Activated CD4-positive, alpha-beta memory T cell treated with anti-CD3 and anti-CD28 coated beads for 36 hours (primary cell): ENCODE measurements at places on chromosomes 12 and 14. TPM values are rescaled to one million over a fixed set of nuclear protein-coding genes. Genes with fewer than 3 reads are reported as not detected.

TSPAN11 gene
- total RNA-seq: not detected

SPX gene
- total RNA-seq: 0.36 TPM

USP15 gene
- total RNA-seq: 82.8 TPM

KRT85 gene
- not detected for total RNA-seq

CLEC6A gene
- total RNA-seq: not detected

ADAMTS20 gene
- not detected for total RNA-seq

TMTC1 gene
- total RNA-seq: 0.17 TPM

TDRD9 gene
- total RNA-seq: 0.85 TPM

KRT5 gene
- total RNA-seq: not detected

RND1 gene
- total RNA-seq: 3.5 TPM

DEPDC4 gene
- 3.5 TPM for total RNA-seq

SLC7A7 gene
- 0.34 TPM for total RNA-seq

TGM1 gene
- total RNA-seq: 4.5 TPM

TAS2R31 gene
- 1.1 TPM for total RNA-seq

CBLN3 gene
- 8.6 TPM for total RNA-seq

OXA1L gene
- total RNA-seq: 136 TPM

BLOC1S1 gene
- 153 TPM for total RNA-seq

ADAM20 gene
- total RNA-seq: 0.38 TPM

WNT1 gene
- not detected for total RNA-seq

INTS13 gene
- total RNA-seq: 54.8 TPM

IFNG-AS1 gene
- total RNA-seq: 0.48 TPM

LRIG3 gene
- not detected for total RNA-seq

FGF6 gene
- total RNA-seq: not detected
